ENCODE measurements at places on chromosomes 7 and 10.

DNA sequence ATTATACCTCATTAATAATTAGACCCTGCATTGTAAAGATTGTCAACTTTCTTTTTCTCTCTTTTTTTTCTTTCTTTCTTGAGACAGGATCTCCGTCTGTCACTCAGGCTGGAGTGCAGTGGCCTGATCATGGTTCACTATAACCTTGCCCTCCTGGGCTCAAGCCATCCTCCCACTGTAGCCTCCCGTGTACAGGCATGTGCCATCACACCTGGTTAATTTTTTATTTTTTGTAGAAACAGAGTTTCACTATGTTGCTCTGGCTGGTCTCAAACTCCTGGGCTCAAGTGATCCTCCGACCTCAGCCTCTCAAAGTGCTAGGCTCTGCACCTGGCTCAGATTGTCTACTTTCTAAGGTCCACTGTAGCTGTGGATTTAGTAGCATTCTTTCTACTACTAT lies 50.7 kb downstream of the MDFIC start:
- no peak for DNase-seq

DNA sequence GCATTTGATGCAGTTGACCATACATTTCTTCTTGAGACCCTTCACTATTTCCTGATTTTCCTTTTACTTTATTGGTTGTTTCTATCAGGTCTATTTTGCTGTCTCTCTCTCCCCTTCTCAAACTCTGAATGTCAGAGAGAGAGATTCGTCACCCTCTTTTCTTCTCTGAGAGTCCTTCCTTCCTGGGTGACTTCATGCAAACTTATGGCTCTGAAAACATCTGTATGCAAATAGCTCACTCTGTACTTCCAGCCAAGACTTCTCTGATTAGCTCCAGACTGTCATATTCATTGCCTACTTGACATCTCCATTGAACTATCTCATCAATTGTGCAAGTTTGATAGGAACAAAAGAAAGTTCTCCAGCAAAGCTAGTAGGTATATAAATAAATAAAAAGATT lies 191.7 kb upstream of the KLF6 start:
- peak; percentile 30 for DNase-seq

- DNase-seq, result no peak
These were observed 590.9 kb upstream of the MGMT start for GRCh38 chr10:128875956-128876736.

DNA sequence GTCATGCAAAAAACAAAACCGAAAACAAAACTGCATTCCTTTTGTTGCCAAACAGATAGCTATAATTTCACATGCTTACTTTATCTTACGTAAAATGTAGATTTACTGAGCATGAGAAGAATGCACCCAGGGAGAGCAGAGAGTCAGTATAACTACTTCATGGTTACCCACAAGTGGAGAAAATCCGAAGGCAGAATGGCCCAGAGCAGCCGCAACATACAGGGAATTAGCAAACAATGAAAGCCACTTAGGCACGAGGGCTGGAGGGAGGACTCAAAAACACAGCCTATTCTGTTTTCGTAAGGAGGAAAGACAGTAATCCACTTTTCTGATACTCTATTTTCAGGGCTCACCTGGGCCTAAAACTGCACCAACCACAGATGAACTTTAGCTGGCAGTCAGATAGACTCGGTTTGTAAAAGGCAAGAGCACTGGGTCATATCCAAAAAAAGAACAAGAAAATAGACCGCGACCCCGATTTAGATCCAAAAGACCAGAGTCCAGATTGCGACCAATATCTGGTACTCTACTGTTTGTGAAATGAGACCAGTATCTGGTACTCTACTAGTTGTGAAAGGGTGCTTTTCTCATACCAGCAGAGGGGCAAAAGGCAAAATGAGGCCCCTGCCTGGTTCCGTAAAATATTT lies 1.3 kb downstream of the ITPRIP start:
- no peak for DNase-seq

- no peak for DNase-seq
These were observed 9.5 kb upstream of the ING3 start for GRCh38 chr7:120941064-120941463.

Measured in CD8-positive, alpha-beta T cell (primary cell).